ENCODE measurements at places on chromosomes 7 and 10.

DNA sequence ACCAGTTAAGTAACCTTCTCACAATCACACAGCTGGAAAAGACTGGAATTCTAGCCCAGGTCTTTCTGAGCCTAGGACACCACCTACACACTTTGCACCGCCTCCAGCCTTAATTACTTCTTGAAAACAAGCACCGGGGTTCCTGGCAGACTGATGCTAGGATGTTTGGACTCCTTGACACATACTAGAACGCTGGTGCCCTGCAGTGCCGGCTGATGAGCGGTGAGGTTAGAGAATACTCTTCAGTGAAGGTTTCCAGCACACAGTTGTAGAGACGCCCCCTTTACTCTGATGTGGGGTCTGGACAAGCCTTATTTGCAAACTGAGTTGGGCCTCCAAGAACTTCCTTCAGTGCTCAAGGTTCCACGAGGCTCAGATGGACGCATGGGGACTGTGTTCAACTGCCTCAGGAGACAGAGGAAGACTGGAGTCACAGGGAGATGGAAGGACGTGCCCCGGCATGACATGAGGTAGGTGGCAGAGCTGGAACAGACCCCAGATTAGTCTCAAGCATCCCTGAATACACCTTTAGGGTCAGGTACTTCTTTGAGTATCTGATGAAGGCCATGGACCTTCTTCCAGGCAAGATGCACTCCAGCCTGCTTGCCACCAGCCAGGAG is 89.6 kb downstream of the COBL start:
- DNase-seq: no peak

- DNase-seq: no peak
These were observed 181.6 kb downstream of the NPSR1 start for GRCh38 chr7:34839645-34840044.

GRCh38 chr10:86313621-86314041 is 53.0 kb downstream of the GRID1 start:
- DNase-seq: no peak

GRCh38 chr10:36253731-36254130 is 611.6 kb upstream of the FZD8 start:
- DNase-seq: no peak

- DNase-seq: no peak
These were observed 142.3 kb downstream of the JAZF1 start for GRCh38 chr7:28038175-28038797.

GRCh38 chr10:79327090-79327457 is 20.2 kb upstream of the PPIF start:
- DNase-seq: no peak

DNA sequence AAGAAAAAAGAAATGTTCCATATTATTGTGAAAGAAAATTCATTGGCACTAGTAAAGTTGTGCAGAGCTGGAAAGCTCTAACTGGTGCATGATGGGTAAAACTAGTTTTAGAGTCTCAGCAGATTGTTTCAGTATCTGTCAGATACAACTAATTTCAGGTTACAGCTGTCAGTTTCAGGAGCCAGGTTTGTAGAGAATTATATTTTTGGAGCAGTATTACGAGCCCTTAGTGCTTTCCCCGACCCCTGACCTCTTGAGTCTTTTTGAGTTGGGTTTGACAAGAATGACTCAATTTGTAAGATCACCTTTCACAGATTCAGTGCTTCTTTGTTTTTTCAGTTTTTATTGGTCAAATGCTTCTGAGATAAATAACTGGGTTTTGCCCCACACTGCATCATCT is 366.4 kb upstream of the PLXDC2 start:
- DNase-seq: no peak

All from uterus (tissue), 4 donors.